CD4-positive, alpha-beta T cell treated with Interleukin-2 at 100 ng/mL for 4 hours (primary cell): ENCODE measurements at places on chromosomes 12 and 14.

GRCh38 chr12:88958946-88959345, 378.7 kb upstream of the KITLG start:
- no peak for DNase-seq

DNA sequence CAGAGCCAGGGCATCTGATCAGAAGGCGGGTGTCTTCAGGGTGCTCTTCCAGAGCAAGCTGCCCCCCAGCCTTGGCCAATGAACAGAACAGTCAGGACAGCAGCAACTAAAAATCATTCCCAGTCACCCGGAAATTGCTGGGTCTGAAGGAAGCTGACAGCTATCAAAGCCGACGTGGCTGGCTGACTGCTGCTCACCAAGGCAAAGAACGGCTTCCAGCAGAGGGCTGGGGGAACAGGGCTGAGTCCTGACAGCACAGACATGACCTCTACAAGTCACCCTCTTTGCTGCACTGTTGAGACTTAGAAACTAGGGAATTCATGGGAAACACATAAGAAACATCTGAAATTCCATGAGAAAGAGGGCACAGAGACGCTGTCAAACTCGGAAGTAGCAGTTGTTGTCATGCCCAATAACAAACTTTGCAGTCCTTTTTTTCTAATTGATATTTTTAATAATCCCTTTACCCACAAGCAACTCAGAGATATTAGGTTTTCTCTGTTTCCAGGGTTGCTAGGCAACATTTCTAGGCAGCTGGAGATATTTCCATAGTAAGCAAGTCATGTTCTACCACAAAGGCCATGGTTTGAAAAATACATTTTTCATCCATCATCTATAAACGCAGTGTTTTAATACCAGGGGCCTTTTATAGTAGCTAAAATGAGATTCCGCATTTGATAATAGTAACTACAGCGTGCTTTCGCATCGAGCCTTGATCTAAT, 365.2 kb downstream of the SEC23A start:
- DNase-seq, result no peak

DNA sequence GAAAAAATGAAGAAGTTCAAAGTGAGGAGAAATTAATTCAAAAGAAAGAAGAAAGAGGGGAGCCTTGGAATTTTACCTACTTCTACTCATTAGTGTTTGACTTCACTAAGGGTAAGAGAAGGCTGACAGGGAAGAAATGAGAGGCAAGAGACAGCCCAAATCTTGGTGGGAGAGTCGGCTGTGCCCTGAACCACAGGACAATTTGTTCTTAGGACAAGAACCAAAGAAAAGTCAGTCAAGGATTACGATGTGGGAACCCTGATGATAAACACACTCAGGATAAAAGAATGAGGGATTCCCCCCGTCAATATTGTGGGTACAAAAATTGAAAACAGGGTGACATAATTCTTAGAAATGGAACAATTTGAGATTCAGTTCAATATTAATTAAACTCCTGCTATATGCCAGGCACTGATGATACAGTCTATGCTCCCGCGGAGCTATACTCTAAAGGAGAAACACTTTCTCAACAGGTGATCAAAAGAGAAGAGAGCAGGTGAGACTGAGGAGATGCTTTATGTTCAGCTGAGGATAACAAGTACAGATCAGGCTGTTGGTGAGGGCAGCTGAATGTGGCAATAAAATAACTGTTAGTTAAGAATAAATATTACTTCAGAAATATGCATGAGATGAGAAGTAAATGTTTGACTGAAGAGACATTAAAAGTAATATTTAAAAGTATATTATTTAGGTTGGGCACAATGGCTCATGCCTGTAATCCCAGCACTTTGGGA, 175.4 kb downstream of the SLC25A21 start:
- DNase-seq, result no peak

DNA sequence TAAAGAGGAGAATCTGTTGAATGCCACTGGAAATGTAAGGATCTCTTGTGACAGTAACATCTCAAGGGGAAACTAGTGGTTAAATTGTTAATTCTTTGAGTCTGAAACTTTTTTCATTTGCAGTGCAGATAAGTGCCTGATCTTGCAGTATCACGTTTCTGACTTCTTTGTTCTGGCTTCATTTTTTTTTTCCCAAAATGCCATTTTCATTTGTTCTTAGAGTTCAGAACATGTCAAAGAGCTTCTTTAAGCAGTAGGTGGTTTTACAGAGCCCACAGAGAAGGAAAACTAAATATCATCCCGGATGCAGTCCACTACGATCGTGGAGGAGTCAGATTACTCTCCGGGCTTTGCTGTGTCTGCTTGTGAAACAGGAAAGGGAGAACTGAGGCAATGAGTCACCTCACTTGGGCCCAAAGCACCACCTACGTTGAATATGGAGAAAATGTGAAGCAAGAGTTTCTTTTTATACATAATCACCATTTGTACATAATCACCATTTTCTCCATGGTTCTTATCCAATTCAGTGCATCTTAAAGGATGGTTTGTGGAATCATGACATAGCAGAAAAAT, 43.9 kb downstream of the HMGA2 start:
- DNase-seq, result no peak

- no peak for DNase-seq
Measured at GRCh38 chr12:4274396-4275015, 944 bp downstream of the CCND2 start.
